GM12892 (cell line): ENCODE measurements at places on chromosomes 12 and 14.
A peak's percentile ranks its signal among the peaks of the same experiment; 100 is the strongest.

DNA sequence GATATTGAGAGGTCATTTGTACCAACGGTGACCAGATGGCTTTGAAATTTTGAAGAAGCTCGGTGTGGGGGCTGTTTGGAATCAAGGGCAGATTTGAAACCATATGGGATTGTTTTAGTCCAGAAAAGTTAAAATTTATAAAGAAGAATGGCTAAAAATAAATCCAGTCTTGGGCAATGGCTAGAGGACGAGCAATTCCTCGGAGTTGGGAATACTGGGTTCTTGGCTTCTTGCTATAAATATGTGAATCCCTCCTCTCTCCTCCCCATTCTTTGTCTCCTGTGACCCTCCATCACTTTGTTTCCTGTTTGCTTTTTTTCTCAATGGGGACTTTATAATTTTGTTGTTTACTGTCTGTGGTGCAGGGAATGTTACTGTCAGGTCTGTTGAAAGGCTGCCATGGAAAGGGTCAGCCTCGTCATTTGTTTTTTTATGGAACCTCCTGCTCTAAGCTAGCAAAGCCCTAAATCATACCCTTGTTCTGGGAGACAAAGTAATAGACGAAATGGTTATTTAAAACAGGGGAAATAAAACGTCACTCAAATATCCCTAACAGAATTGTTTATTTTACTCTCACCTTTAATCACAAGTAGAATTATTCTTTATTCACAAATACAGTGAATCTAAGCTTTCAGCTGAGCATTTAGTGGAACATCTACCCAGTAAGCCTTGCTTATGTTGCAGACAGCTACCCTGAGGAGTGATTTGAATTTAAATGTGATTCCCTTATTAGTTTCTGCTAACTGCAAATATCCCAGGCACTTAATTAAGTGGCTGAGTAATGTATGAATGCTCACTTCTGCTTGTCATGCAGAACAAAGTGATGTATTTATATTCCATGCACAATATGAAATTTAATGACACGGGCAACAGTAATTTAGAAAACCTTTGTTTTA, 273.1 kb upstream of the NOVA1 start:
- no peak for DNase-seq

- no peak for DNase-seq
These were observed 1.2 kb downstream of the SSTR1 start for GRCh38 chr14:38208618-38209562.

GRCh38 chr12:1890810-1891209, 27.6 kb downstream of the CACNA2D4 start:
- no peak for DNase-seq

GRCh38 chr12:108046650-108047049, 82.4 kb upstream of the WSCD2 start:
- no peak for DNase-seq

GRCh38 chr14:97993508-97994019, 1196.4 kb downstream of the VRK1 start:
- no peak for DNase-seq

- DNase-seq: no peak
These were observed 9.7 kb upstream of the SGPP1 start for GRCh38 chr14:63737582-63738006.

GRCh38 chr12:92143686-92144630, 1.7 kb downstream of the BTG1 start:
- DNase-seq: no peak

GRCh38 chr12:93274937-93275336, 102.8 kb upstream of the NUDT4 start:
- DNase-seq: no peak

DNA sequence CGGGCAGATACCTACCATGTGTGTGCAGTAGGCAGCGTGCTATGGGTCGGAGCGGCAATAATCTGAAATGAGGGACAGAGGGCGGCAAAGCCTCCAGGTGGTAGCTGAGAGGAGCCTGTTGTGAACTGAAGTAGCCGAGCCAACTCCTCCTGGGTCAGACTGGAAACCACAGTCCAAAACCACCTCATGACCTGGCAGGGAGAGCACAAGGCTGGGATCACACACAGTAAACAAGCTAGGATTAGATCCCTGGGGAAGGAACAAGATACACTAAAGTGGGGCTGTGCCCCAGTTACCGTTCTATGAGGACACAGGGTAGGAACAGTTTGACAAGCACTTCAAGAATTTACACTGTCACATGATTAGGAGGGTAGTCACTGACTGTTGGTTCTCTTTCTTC, 49.0 kb downstream of the AREL1 start:
- DNase-seq: no peak

- no peak for DNase-seq
These were observed 172.0 kb downstream of the SYT10 start for GRCh38 chr12:33267641-33268040.

- DNase-seq: no peak
These were observed 25.6 kb downstream of the TCTN1 start for GRCh38 chr12:110639336-110640141.

DNA sequence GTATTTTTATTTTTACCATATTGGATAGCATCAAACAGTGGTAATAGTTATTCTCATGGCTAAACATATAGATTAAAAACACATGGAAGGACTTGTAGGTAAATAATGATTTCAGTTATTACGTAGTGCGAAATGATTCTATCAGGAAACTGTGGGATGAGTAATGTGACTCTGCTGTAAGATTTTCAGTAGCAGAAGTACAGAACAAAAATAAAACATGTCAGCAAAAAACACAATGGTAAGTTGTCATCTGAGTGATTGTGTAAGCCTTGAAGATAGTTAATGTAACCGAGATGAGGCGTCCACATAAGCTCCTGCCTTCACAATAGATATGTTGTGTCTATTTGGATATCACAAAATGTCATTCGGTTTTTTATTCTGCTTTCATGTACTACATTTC, 99.8 kb downstream of the BORCS5 start:
- DNase-seq: no peak

DNA sequence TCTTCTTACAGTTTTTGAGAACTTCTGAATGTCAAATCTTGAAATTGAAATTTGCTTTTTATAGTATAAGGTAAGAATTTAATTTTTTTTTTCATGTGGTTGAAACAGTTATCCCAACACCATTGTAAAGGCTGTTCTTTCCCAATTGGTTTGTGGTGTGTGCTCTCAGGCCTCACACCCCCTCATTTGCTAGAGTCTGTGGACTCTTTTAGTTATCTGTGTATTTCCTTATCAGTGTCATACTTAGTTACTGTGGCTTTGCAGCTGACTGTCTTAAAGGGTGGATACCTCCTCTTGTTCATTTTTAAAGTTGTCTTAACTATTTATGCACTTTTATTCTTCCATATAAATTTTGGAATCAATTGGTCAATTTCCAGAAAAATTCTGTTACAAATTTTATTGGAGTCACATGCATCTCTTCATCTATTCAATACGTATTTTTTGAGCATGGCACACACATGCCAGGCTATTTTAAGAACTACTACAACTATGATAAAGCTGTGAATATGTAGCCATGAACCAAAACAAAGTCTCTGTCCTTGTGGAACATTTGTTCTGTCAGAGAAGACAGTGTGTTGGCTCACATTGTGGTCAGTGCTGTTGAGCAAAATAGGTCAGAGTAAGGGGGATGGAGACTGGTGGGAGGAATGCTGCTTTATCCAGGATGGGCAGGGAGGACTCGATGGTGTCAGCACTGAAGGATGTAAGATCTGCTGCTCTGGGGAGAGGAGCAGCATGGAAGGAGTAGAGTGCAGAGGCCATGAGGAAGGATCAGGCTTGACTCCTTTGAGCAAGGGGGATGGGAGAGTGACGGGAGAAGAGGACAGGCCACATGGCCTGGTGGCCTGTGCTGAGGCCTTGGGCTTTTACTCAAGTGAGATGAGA, 24.1 kb downstream of the FGF23 start:
- no peak for DNase-seq

DNA sequence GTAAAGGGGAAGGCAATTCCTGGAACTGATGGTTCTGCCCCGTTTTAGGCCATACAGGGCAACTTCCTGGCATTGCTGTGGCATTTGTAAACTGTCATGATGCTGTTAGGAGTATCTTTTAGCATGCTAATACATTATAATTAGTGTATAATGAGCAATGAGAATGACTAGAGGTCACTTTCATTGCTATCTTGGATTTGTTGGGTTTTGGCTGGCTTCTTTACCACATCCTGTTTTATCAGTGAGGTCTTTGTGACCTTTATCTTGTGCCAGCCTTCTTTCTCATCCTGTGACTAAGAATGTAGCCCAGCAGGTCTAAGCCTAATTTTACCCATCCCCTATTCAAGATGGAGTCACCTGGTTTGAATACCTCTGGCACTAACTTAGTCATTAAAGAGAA, 51.2 kb downstream of the TESPA1 start:
- no peak for DNase-seq

DNA sequence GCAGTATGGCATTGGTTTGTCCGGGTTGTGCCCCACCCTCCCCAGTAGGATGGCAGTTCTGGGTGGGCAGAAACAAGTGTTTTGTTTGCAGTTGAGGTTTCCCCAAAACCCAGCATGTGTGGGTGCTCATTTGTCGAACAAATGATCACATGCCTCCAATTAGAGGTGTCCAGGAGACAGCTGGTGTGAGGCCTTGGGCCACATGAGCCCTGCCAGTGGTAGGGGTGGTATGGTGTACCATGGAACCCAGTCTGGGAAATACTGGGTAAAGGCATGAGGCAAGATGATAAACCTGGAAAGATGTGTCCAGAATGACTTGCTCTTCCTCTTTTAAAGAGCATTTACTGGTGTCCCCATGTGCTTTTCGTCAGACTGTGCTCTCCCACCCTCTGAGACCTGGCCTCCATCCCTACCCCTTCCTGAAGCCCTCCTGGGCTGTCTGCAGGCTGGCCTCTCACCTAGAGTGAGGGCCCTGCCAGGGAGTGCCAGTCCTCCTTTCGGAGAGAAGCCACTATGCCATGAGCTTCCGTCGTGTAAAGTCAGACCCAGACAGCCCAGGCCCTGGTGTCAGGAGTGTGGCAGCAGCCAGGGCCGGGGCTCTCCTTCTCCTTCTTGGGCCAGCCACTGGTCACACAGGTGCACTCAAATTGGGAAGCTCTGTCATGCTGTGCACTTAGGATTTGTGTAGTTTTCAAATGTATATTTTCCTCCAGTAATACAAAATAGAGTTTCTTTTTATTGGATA, 17.6 kb downstream of the ANKRD9 start:
- no peak for DNase-seq

DNA sequence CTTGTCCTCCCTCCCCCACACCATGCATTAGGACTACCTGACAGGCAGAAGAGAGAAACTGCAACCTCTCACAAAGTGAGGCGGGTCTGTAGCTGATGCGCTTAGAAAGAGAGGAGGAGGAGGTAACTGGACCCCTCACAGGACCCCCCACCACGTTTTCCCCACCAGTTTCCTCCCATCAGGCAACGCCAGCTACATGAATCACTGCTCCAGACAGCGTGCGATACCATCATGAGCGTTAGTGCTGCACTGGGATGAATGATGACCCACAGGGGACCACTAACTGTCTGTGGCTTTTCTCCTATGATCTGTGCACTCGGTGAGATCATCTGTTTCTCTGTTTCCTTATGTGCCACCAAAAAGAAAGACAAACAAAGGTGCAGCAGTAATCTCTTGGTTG, 77.7 kb downstream of the KCNK10 start:
- DNase-seq: no peak

GRCh38 chr14:37599507-37600368, 4.3 kb downstream of the TTC6 start:
- DNase-seq: no peak

DNA sequence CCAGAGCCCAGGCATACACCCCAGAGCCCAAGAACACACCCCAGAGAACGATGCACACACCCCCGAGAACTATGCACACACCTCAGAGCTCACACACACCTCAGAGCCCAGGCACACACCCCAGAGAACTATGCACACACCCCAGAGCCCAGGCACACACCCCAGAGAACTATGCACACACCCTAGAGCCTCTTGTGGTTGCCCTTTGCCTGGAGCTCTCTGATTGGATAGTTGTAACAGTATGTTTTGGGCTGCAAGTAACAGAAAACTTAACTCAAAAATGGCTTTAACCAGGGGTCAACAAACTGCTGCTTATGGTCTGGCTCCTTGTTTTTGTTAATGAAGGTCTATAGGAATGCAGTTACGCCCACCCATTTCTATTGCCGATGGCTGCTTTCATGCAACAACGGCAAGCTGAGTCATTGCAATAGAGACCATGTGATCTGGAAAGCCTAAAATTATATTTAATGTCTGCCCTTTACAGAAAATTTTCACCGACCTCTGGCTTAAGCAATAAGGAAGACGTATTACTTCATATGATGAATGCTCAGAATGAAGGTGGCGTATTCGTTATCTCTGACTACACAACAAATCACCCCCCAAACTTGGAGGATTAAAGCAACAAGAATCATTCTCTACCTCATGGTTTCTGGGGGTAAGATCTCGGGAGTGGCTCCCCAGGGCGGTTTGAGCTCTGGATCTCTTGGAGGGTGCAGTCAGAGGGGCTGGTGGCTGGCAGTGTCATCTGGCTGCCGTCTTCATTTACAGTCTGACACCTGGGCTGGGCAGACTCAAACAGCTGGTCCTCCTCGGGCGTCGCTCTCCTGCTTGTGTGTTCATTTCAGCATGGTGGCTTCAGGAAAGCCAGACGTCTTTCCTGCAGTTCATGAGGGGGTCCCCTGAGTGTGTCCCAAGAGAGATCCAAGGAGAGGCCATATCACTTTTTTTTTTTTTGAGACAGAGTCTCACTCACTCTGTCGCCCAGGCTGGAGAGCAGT, 66.3 kb upstream of the NCOR2 start:
- no peak for DNase-seq

- no peak for DNase-seq
These were observed 119.8 kb upstream of the SFSWAP start for GRCh38 chr12:131591136-131591535.

- DNase-seq: peak; percentile 11
These were observed 7.1 kb upstream of the CPNE6 start for GRCh38 chr14:24064091-24064795.

DNA sequence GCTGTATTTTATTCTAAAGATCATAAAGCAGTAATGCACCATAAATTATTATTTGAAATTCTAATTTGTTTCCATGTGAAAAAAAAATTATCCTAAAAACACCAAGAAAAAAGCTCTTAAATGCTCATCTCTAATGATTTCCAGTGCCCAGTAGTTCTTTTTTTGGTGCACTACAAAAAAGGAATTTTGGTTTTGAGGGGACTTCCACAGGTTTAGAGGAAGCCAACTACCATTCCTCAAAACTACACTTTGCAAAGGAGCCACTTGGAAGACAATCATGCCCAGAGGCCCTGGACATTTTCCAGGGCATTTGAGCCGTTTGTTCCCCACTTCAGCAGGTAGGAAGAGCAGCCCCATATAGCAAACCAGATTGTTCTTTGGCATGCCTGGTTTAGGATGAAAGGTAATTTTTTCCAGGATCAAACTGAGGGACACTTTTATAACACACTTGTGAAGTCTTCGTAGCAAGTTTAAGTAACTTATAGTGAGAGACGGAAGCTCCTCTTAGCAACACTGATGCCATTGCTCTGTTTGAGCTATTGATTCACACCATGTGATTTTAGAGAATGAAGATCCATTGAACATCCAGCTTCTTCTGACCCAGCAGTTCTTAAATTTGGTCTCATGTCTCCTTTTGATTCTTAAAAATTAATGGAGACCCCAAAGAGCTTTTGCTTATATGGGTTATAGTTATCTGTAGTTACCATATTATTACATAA, 187.9 kb downstream of the ETV6 start:
- DNase-seq: no peak

GRCh38 chr14:105878554-105878953, 352.2 kb downstream of the TMEM121 start:
- DNase-seq: no peak

GRCh38 chr12:8026291-8026900, 6.1 kb upstream of the FOXJ2 start:
- peak; percentile 86 for DNase-seq

- no peak for DNase-seq
These were observed 8.5 kb downstream of the PLEKHD1 start for GRCh38 chr14:69493038-69493437.

- DNase-seq: no peak
These were observed 40.7 kb downstream of the PPFIBP1 start for GRCh38 chr12:27564612-27565213.
